ENCODE measurements at places on chromosomes 12 and 14.

DNA sequence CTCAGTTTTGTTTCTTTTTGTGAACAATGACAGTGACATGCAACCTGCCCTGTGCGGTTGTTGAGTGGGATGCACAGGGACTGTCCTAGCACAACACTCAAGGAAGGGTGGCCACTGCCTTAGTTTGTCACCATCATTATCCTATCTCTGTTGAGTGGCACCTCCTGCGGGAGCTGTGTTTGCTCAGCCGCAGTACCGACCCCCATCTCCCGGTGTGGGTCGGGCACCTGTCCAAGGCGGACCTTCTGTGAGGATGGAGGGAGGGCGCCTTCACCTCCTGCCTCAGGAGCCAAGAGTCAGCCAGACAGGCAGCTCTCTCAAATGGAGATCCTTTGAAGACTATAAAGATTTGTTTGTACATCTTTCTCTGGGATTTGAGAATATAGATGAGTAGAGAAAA, 142.1 kb downstream of the TSPAN9 start:
- peak; percentile 18 for DNase-seq

- DNase-seq = no peak
Measured at GRCh38 chr14:105144026-105144665, 24.4 kb downstream of the JAG2 start.

DNA sequence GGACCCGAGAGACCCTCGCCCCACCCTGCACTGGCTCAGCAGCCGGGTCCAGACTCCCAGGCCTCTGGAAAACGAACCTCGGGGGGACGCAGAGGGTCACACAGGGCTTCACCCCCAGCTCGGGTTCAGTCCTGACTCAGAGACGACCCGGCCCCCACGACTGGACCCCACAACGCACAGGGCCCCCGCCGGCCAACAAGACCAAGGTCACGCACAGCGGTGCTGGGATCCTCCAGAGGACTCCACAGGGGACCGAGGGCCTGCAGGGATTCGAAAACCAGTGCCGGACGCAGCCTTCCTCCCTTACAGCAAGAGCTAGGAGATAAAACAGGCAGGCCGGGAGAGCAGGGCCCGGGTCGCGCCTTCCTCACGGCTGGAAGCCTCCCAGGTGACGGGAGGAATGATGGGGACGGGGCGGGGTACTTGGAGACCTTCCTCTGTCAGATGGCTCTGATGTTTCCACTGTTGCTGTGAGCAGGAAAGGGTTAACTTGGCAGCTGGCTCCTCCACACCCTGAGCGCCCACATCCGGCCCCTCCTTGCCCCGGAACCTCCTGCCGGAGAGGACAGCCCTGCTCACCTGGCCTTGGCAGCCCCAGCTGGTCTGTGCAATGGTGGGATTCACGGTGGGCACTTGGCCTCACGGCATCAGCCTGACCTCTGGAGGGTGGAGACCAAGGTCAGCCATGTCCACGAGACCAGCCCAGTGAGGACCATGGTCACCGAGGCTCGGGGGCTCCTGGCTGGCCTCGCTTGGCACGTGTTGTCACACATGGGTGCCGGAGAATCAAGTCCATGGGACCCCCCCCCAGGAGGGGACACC, 46.2 kb downstream of the GALNT9 start:
- peak; percentile 69 for DNase-seq

GRCh38 chr14:54844479-54844878, 58.1 kb downstream of the GCH1 start:
- DNase-seq = no peak

DNA sequence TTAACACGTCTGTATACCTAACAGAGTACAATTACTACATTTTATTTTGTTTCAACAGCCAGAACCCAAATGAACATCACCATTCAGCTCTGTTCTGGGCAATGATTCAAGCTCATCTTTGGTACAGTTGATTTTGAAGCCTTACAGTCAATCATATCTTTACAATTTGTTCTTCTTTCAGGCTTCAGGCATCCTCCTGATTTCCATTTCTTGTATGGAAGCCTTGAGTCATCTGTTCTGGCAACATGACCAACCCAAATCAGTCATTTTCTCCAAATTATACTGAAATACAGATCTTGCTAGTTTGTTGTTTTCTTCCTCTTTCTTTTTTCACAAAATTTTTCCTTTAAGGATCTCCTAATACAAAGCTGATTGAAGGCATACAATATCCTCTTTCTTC, 80.2 kb downstream of the PAX9 start:
- DNase-seq = no peak

DNA sequence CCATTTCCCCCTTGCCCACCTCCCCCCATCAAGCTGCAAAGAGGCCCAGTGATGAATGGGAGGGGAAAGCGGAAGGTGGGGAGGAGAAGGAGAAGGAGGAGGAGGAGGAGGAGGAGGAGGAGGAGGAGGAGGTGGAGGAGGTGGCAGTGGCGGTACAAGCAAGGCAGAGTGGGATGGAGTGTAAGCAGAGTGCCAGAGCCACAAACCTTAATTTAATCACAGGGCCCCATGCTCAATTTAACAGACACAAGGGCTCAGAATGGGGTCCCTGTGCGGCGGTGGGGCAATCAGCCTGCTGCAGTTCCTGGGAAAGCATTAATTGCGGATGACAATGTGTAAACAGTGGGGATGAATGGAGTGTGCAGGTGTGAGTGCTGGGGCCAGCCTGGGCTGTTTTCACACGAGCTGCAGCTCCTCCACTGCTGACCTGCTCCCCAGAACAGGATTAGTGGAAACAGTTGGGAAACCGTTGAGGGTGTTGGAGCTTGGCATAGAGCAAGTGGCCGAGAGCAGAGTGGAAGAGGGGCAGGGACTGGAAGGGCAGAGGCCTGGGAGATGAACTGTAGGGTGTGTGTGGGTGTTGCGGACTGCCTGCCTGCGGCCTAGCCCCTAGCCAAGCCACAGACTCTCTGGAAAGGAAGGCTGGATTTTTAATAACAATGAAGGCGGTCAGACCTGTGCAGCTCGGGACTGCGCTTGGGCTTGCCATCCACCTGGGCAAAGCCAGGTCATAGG, 36.4 kb upstream of the SMOC1 start:
- DNase-seq = peak; percentile 86

- DNase-seq = no peak
Measured at GRCh38 chr12:26728205-26729050, 104.6 kb downstream of the ITPR2 start.

- peak; percentile 91 for DNase-seq
Measured at GRCh38 chr14:77761205-77761931, 412 bp upstream of the SNW1 start.

- DNase-seq = no peak
Measured at GRCh38 chr14:20627346-20628027, 14.0 kb downstream of the OR6S1 start.

- peak; percentile 76 for DNase-seq
Measured at GRCh38 chr12:103547929-103548328, 39.1 kb upstream of the STAB2 start.

- no peak for DNase-seq
Measured at GRCh38 chr12:75533239-75533638, 21.8 kb upstream of the KRR1 start.

- DNase-seq = no peak
Measured at GRCh38 chr12:26798640-26799039, 34.4 kb downstream of the ITPR2 start.

DNA sequence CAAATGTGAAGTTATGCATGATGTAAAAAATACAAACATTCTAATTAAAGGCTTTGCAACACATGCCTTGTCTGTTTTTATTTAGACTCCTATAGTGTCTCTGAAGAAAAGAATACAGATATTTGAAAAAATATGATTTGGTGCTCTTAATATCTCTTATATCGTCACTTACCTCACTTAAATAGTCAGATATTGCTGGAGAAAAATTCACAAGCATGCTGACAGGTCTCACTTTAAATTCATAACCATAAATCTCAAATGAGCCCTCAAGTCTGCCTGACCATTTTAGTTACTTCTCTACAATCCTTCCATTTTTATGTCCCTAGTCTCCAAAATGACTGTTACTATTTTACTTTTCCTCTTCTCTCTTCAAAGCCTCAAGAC, 5.4 kb upstream of the YEATS4 start:
- DNase-seq = no peak

- DNase-seq = no peak
Measured at GRCh38 chr14:35222324-35222723, 69.9 kb upstream of the PSMA6 start.

DNA sequence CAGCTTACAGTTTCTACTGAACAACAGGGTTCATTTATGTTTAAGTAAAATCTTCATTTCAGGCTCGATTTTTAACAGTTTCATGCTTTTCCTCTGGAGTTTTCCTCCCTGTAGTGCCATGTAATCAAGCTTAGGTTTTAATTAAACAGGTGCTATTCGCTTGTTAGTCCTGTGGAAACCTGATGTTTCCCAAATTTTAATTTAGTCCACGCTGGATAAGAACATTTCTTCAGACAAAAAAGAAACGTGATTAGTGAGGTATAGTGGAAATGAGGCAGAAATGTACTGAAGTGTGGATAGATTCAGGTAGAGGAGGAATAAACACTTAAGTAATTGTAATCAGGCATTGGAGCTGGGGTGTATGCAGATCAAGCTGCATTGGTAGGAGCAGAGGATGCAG, 1217.5 kb downstream of the AACS start:
- no peak for DNase-seq

DNA sequence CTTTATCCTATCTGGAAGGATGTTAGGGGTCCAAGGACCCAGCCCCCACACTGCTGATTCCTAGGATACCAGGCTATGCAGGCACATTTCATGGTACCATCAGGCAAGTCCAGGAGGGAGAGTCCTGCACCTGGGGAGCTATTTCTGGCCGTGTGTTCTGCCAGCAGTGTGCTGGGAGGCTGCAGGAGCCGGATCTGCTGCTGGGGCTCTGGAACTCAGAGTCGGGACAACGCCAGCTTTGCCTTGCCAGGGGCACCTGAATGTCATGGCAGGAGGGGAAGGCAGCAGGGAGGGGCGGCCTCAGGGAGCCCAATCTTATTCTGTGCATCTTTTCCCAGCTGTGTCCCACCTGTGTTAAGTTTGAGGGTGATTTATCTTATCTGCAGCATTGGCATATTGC, 17.8 kb downstream of the SRRM4 start:
- no peak for DNase-seq

GRCh38 chr12:49661191-49661590, 37.8 kb downstream of the PRPF40B start:
- no peak for DNase-seq

GRCh38 chr14:69625299-69626131, 14.1 kb downstream of the SUSD6 start:
- no peak for DNase-seq

GRCh38 chr14:93847473-93847872, 59.2 kb upstream of the PRIMA1 start:
- no peak for DNase-seq

GRCh38 chr12:65584016-65584415, 240.3 kb upstream of the HMGA2 start:
- no peak for DNase-seq
